Large intestine (tissue), 12 donors: ENCODE measurements at places on chromosomes 5 and 9. TPM values are rescaled to one million over a fixed set of nuclear protein-coding genes. Genes with fewer than 3 reads are reported as not detected.

CTNND2 gene
- polyA plus RNA-seq, result 2.8 TPM

MRPL41 gene
- 30.5 TPM for polyA plus RNA-seq

MAMDC2 gene
- polyA plus RNA-seq, result 7.9 TPM

SELENOP gene
- polyA plus RNA-seq, result 2,350 TPM

FOXD4L3 gene
- 0.12 TPM for polyA plus RNA-seq

PCDHB9 gene
- polyA plus RNA-seq, result 0.73 TPM

TMEM215 gene
- 0.06 TPM for polyA plus RNA-seq

PALM2AKAP2 gene
- polyA plus RNA-seq, result 4.3 TPM

C5 gene
- 25.9 TPM for polyA plus RNA-seq

NUTM2G gene
- 0.88 TPM for polyA plus RNA-seq

GFI1B gene
- polyA plus RNA-seq, result 6.2 TPM

DNA sequence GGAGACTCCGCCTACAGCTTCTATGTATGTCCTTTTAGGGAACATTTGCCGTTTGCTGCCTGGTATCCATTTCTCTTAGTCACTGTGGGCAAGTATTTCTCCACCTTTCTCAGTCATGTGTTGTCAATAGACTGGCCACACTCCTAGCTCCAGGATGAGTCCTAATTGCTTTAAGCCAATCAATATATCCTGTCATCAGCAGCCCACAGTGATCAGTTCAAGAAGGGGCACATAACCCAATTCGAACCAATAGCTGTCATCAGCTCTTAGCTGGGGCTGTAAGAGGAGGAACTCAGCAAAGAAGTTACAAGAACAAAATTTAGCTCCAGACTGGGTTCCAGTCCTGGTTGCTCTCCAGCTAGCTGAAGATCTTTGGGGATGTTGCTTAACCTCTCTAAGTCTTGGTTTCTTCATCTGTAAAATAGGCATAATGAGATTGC is 70.7 kb upstream of the MAN2A1 start:
- no peak for DNase-seq

DNA sequence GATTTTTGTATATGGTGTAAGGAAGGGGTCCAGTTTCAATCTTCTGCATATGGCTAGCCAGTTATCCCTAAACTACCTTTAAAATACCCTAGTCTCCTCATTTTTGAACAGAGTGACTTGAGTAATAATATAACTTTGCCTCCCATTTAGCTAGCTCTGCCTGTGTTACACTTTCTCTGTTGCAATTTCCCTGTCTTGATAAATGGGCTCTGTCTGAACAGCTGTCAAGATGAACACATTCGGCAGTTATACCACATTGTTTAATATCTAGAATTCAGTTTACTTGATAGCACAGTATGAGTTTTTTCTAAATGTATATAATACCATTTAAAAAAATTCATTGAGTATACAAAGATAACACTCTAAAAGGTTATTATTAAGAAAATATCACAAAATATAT is 562.9 kb upstream of the FTMT start:
- DNase-seq, result no peak

GRCh38 chr5:9545136-9545991 is 511 bp downstream of the SEMA5A start:
- DNase-seq, result no peak

- no peak for DNase-seq
Measured at GRCh38 chr5:41840251-41840650, 30.0 kb downstream of the OXCT1 start.

DNA sequence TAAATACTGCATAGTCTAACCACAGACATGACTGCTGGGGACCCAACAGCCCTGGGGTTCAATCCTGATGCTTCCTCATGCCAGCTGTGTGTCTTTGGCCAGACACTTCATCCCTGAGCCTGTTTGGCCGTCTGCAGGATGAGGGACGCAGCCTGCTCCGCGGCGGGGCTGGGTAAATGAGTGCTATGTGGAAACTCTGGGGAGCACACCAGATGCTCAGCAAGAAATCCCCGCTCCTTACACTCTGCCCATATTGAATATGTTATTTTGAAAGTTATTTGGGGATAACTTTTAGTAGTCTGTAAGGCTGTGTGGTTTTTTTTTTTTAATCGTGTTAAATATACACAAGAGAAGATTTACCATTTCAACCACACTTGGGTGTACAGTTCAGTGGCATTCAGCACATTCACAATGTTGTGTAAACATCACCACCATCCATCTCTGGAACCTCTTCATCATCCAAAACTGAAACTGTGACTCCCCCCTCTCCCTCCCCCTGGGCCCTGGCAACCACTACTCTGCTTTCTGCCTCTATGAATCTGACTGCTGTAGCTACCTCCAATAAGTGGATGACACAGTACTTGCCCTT is 42.7 kb downstream of the SH3PXD2B start:
- DNase-seq, result no peak

- no peak for DNase-seq
Measured at GRCh38 chr5:43676083-43676840, 73.3 kb downstream of the NNT start.

GRCh38 chr5:132746954-132747615 is at the start of gene CCNI2:
CCNI2 (plus strand) TSS chr5:132747426; CDS start chr5:132747496, 70 bp downstream.
- DNase-seq, result peak; percentile 63

DNA sequence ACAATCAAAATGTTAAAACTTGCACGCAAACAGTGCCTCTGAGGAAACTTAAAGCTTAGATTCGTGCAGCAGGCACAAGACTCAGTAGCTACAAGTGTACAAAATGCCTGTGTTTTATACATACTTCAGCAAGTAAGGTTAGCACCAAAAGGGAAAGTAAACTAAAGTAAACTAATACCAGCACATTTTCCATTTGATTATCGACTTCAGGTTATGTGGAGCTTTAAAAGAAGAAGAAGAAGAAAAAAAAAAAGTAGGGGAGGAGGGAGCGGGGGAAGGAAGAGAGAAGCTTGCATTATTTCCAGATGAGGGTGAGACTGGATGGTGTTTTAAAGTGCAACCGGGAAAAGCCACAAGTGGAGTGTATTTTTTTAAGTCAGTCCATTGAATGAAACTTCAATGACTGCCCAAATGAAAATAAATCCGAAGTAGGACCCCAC is 596 bp upstream of the ADAMTS6 start:
- no peak for DNase-seq

DNA sequence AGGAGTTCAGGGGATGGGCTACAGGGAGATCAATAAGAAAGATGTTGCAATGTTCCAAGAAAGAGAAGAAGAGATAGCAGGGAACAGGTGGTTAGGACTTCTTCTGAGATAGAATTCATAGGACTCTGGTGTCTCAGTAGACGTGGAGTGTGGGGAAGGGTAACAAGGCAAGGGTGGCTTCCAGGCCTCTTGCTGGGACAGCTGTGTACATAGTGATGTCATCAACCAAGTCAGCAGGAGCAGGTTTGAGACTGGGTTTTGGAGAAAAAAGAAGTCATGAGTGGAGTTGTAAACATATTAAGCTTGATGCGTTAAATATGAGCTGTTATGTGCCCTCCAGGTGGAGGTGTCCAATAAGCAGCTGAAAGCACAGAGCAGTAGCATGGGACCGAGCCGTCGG is 211.8 kb upstream of the RASEF start:
- DNase-seq, result no peak

DNA sequence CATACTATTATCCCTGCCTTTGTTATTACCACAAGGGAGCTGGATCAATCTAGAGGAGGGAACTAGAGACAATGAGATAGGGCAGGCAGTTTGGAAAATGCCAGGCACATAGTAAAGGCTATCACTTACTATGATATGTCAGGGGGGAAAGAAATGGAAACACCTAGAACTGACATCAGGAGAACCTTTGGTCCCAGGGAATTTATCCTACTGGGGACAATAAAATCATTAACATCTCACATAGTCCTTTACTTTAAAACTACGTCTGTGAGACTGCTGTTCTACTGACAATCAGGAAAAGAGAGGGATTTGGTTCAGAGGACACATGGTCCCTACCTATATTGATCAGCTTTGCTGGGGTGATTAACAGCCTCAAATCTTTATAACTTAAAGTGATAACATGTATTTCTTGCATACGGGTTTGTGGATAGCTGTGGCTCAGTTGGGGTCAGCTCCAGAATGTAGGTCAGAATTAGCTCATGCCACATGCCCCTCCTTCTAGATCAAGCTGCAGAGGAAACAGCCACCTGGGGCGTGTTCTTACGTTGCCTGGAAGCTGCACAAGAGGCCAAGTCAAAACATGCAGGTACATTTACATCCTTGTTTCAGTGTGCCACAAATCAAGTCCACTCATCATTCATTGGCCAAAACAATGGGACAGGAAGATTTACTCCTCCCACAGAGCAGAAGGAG is 43.9 kb upstream of the ALDOB start:
- peak; percentile 73 for DNase-seq

DNA sequence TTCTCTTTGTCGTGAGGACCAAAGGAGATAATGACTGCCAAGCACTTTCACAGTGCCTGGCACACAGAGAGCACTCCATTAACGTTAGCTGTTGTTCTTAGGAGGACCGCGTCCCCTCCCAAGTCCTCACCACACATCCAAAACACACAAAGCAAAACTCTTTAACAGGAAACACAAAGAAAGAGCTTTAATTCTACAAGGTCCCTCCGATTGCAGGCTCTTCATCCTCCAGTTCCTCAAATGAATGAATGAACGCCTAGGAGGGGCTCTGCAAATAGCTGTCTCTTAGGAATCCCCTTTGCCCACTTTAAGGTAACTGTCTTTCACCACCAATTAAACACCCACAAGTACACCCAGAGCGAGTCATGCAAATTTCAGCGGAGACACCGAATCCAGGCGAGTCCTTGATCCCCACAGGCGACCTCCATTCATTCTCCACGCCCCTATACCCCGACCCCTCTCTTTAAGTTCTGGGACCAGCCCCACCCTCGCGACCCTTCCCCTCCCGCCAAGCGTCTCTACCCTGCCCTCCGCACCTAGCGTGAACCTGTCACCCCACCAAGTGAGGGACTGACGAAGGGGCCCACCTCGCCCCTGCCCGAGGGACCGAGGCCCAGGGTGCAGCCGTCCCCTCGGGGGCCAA is 644 bp downstream of the TSC1 start:
- DNase-seq, result peak; percentile 4

DNA sequence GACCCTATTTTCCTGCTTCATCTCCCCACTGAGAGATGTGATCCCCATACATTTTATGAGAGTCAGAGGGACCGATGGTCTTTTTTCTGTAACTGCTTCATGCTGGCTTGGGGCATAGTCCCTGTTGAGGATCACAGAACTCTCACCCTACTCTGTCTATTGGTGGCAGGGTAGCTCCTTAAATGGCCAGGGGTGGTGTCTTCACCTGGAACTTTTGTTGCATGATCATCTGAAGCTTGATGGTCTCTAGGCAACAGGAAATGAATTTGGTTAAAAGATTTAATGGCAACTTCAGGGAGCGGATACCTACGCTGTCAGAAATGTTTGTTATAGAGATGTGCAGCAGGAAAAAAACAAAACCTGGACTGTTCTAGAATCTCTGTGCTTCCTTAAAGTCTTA is 87.0 kb upstream of the GLIS3 start:
- no peak for DNase-seq

DNA sequence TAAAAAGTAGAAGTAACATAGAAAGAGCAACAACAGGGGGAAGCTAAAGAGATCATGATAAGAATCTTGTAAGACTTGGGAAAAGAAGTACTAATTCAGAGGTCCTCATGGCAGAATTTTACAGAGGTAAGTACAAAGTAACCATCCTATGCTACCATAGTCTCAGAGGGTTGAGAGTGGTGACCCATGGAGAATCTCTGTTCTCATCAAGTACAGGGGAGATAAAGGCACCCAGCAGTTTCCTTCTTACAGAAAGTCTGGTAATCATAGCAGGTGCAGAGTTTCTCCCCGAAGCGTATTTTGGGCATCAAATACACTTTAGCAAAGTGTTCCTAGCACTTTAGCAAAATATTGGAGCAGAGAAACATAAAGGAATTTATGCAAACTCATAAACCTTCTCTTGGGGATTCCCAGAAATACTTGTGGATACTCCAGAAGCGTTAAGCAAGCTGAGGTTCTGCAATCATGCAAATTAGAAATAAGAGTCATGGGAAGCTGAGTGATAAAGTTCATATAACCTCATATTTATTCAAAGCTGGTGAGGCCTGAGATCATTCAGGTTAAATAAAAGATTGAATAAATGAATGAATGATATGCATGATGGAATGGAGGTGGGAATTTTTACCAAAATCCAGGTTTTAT is 101.0 kb upstream of the SMC2 start:
- no peak for DNase-seq

DNA sequence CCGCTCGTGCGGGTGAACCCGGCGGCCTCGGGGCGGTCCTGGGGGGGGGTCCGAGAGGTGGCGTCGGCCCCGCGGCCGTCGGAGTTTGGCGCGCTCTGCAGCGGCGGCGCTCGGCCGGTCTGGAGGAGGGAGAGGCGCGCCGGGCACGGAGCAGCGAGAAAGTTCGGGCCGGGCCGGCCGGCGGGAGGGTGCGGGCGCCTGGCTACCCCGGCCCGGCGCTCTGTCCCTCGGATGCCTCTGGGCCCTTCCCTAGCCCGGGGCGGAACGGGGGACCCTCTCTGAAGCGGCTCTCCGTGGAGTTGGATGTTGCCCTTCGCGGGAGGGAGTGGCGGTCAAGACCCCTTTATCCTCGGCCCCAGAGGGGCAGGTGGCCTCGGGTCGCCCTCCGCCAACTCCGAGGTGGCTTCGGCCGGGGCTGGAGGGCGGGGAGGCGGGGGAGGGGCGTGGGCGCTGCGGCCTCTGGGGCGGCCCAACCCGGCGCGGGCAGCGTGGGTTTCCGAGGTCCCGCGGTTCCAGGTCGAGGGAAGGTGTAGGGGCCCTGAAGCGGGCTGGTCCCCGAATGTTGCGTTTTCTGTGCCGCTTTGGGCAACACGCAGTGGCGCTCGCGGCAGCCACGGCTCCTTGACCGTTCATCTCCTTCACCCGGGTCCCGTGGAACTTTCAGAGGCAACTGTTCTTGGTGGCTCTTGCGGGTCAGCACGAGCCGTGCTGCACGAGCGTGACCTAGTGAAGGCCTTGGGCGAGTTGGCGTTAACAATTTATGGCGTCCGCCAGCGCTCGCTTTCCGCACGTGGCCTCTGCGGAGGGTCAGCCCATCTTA is 290.5 kb downstream of the DOCK8 start:
- peak; percentile 55 for DNase-seq

DNA sequence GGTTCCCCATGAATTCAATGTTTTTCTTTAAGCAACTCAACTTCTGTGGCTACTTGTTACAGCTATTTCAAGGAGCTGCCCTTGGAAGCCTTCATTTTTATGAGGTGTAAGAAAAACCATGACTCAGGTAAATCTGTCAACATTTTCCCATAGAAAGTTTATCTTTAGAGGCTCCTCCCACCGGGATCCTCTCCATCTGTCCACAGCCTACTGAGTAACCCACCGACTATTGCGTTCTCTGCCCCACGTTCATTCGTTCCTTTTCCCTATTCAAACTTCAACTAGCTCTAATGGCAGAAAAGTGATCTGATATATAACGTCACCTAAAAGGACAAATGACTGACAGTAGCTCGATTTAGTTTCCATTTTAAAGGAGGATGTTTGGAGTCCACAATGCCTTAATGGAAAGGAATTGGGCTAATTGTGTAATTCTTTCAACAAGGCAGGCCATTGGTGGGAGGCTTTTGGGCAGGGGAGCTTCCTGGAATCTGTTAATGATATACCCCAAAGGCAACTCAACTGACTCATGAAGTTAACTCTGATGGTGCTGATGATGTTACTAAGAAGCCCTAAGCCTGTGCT is 29.3 kb upstream of the NR3C1 start:
- DNase-seq, result no peak
